ENCODE measurements at places on chromosomes 5 and 9. TPM values are rescaled to one million over a fixed set of nuclear protein-coding genes. Genes with fewer than 3 reads are reported as not detected.
A peak's percentile ranks its signal among the peaks of the same experiment; 100 is the strongest.

The IFNA21 gene
- total RNA-seq: not detected

- H3K36me3 ChIP-seq: no peaks in the 10 kb centered on the region
- H3K27ac ChIP-seq: no peak overlapping the region
- no peak overlapping the region for H3K4me3 ChIP-seq
- no peaks in the 10 kb centered on the region for H3K4me1 ChIP-seq
Observed at GRCh38 chr5:145948921-145949320, 12.5 kb downstream of the SH3RF2 start.

DNA sequence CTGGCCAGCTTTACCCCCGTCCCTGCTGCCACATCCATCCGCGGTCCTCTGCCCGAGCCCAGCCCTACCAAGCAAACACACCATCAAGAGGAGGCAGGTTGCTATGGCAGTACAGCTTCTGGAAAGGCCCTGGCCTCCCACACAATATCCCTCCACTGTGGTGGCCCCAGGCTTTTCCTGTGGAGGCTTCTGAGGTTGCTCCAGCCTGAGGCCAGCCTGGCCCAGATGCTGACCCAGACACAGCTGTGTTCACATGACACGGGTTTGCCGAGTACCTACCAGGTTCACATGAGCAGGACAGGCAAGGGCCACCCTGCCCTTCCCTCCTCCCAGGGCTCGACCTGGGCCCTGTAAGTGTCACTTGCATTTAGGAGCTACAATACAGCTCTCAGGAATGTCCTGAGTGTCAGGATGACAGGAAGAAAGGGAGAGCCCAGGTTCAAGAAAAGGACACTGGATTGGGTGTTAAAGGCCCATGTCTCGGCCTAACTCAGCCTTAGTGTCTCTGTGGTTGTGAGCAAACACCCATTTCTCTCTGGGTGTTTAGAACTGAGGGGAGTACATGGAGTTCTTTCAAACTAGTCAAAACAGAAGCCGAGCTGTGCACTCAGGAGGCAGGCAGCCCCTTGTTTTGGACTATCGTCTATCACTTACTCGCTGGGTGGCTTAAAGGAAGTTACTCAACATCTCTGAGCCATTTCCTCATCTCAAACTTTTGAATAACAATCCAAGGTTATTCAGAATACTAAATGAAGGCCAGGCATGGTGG is 40.2 kb downstream of the NAIF1 start:
- no peaks in the 10 kb centered on the region for H3K4me1 ChIP-seq
- H3K36me3 ChIP-seq: no peaks in the 10 kb centered on the region
- H3K27me3 ChIP-seq: no peaks in the 10 kb centered on the region
- no peak for DNase-seq
- H3K4me3 ChIP-seq: no peak overlapping the region

DNA sequence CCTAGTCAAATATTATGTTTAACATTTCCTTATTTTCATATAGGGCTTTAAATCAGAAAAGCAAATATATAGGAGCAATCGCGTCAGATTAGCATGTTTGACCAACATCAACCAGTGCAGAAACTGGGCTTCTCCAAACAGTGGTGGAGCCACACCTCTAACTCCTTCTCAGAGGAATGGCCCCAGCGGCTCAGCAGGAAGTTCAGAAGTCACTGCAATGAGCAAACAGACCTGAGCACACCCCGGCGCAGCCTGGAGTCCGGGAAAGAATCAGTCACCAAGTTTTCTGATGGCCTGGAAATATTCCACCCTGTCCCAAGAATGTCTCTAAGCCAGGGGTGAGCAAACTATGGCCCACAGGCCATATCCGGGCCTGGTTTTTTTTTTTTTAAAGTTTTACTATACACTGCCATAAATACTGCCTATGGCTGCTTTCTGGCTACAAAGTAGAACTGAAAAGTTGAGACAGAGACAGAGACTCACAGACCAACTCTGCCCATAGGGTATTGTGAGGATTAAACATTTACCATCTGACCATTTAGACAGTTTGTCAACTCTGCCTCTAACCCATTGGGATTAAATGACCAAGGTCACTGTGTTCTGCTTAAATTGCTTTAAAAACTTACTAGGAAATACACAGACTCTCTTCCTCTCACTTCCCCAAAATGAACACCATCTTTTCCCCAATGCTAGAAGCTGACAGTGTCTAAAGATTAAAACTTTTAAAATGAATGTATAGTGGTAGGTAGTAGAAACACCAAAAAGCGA is 5.4 kb downstream of the GOLM1 start:
- H3K4me1 ChIP-seq: no peaks in the 10 kb centered on the region
- no peak for DNase-seq
- H3K4me3 ChIP-seq: no peak overlapping the region

DNA sequence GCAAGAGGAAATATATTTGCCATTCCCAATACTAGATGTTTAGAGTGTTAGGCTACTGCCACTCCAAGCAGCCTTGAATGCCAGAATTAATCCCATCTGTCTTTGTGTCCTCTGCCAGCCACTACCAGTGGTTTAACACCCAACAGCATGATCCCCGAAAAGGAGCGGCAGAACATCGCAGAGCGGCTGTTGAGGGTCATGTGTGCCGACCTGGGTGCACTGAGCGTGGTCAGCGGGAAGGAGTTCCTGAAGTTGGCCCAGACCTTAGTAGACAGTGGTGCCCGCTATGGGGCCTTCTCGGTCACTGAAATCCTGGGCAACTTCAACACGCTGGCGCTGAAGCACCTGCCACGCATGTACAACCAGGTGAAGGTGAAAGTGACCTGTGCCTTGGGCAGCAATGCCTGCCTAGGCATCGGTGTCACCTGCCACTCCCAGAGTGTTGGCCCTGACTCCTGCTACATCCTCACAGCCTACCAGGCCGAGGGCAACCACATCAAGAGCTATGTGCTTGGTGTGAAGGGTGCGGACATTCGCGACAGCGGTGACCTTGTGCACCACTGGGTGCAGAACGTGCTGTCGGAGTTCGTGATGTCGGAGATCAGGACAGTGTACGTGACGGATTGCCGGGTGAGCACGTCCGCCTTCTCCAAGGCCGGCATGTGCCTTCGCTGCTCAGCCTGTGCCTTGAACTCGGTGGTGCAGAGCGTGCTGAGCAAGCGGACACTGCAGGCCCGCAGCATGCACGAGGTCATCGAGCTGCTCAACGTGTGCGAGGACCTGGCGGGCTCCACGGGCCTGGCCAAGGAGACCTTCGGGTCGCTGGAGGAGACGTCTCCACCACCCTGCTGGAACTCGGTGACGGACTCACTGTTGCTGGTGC is 29.3 kb downstream of the AMBP start:
- H3K36me3 ChIP-seq: peaks cover 46% of the 10 kb centered on the region
- H3K4me1 ChIP-seq: no peaks in the 10 kb centered on the region
- DNase-seq: peak; percentile 14
- H3K4me3 ChIP-seq: no peak overlapping the region

The PTGS1 gene
- 1.0 TPM for total RNA-seq

The EGR1 gene
- 76.6 TPM for total RNA-seq

The FBN2 gene
- total RNA-seq: 8.1 TPM

The STPG3 gene
- total RNA-seq: not detected

The IFNK gene
- total RNA-seq: not detected

- H3K4me3 ChIP-seq: no peak overlapping the region
- no peaks in the 10 kb centered on the region for H3K4me1 ChIP-seq
- H3K27ac ChIP-seq: no peak overlapping the region
- no peaks in the 10 kb centered on the region for H3K27me3 ChIP-seq
- no peaks in the 10 kb centered on the region for H3K36me3 ChIP-seq
Observed at GRCh38 chr5:167049043-167049663, 1242.3 kb upstream of the WWC1 start.
